Karpas-422 (cell line): ENCODE measurements at places on chromosomes 6 and 20. TPM values are rescaled to one million over a fixed set of nuclear protein-coding genes. Genes with fewer than 3 reads are reported as not detected.

Gene PRICKLE4
- 0.41 and 2.8 TPM in 2 replicates for total RNA-seq

Gene SLC35A1
- total RNA-seq = 13.1 and 31.6 TPM in 2 replicates

Gene NDUFAF5
- total RNA-seq = 11.6 and 18.9 TPM in 2 replicates

Gene MYL9
- not detected in 2 replicates for total RNA-seq

Gene RAD21L1
- not detected in 2 replicates for total RNA-seq

Gene FYN
- total RNA-seq = 249 and 311 TPM in 2 replicates

Gene THEMIS
- total RNA-seq = not detected in 2 replicates

Gene SALL4
- 0.07 TPM in 1 of 2 replicates, not detected in the other for total RNA-seq

Gene AARS2
- total RNA-seq = 6.1 and 19.6 TPM in 2 replicates

Gene ASIP
- total RNA-seq = not detected in 2 replicates

Gene FAM83C
- total RNA-seq = not detected in 2 replicates

Gene RIPOR3
- not detected in 2 replicates for total RNA-seq

Gene GUCA1A
- total RNA-seq = not detected in 2 replicates

Gene NMBR
- total RNA-seq = not detected in 2 replicates

Gene TREM2
- not detected in 2 replicates for total RNA-seq

Gene SMOC2
- total RNA-seq = not detected in 2 replicates

Gene RNF146
- total RNA-seq = 35.7 and 50.1 TPM in 2 replicates

Gene EYA2
- total RNA-seq = not detected in 2 replicates

Gene CST7
- total RNA-seq = not detected in 2 replicates

Gene SYNDIG1
- total RNA-seq = not detected in 2 replicates

Gene BPIFB1
- total RNA-seq = not detected in 2 replicates

Gene OR2B3
- not detected in 2 replicates for total RNA-seq

Gene SPO11
- total RNA-seq = not detected in 2 replicates

Gene FAM209B
- total RNA-seq = 0.60 TPM in 1 of 2 replicates, not detected in the other

Gene PNPLA1
- total RNA-seq = not detected in 2 replicates

Gene HLA-B
- 1,556 and 2,615 TPM in 2 replicates for total RNA-seq

Gene CDC5L
- 15.3 and 19.1 TPM in 2 replicates for total RNA-seq

Gene TRIM31
- total RNA-seq = not detected in 2 replicates

Gene VNN1
- not detected in 2 replicates for total RNA-seq

Gene ASF1A
- total RNA-seq = 79.9 and 90.8 TPM in 2 replicates

Gene FAXC
- not detected in 2 replicates for total RNA-seq

Gene ID4
- not detected in 2 replicates for total RNA-seq

Gene ERVFRD-1
- total RNA-seq = not detected in 2 replicates

Gene SEMG2
- total RNA-seq = not detected in 2 replicates

Gene MRS2
- 25.2 and 37.3 TPM in 2 replicates for total RNA-seq

Gene HTR1E
- total RNA-seq = not detected in 2 replicates

Gene TRIM10
- total RNA-seq = not detected in 2 replicates

Gene C6orf163
- 3.1 and 3.8 TPM in 2 replicates for total RNA-seq

Gene TBXT
- total RNA-seq = 11.3 and 12.2 TPM in 2 replicates

Gene SYNE1
- total RNA-seq = 137 and 162 TPM in 2 replicates

Gene TSPO2
- not detected in 2 replicates for total RNA-seq

Gene TPD52L1
- total RNA-seq = not detected in 2 replicates

Gene CYP24A1
- not detected in 2 replicates for total RNA-seq

Gene SNAP91
- total RNA-seq = not detected in 2 replicates

Gene RPP21
- 71.3 and 78.2 TPM in 2 replicates for total RNA-seq

Gene PSORS1C1
- total RNA-seq = not detected in 2 replicates

Gene RAET1G
- not detected in 2 replicates for total RNA-seq

Gene TGM2
- 0.11 and 0.15 TPM in 2 replicates for total RNA-seq

Gene SSTR4
- total RNA-seq = not detected in 2 replicates

Gene PRR18
- 0.14 TPM in 1 of 2 replicates, not detected in the other for total RNA-seq

Gene PHF10
- total RNA-seq = 37.9 and 53.2 TPM in 2 replicates

Gene SLC22A7
- total RNA-seq = not detected in 2 replicates

Gene NHSL1
- 2.6 and 3.8 TPM in 2 replicates for total RNA-seq
